Right forelimb (tissue), 1 donor: ENCODE measurements at places on chromosomes 5 and 9.

- DNase-seq, result no peak
Observed at GRCh38 chr5:180215783-180216630, 7.0 kb upstream of the RASGEF1C start.

GRCh38 chr9:128419061-128419925, 1.4 kb upstream of the CERCAM start:
- no peak for DNase-seq

GRCh38 chr9:79567671-79568098, 4.1 kb upstream of the TLE4 start:
- no peak for DNase-seq

- no peak for DNase-seq
Observed at GRCh38 chr5:142831009-142831383, 60.8 kb downstream of the ARHGAP26 start.

DNA sequence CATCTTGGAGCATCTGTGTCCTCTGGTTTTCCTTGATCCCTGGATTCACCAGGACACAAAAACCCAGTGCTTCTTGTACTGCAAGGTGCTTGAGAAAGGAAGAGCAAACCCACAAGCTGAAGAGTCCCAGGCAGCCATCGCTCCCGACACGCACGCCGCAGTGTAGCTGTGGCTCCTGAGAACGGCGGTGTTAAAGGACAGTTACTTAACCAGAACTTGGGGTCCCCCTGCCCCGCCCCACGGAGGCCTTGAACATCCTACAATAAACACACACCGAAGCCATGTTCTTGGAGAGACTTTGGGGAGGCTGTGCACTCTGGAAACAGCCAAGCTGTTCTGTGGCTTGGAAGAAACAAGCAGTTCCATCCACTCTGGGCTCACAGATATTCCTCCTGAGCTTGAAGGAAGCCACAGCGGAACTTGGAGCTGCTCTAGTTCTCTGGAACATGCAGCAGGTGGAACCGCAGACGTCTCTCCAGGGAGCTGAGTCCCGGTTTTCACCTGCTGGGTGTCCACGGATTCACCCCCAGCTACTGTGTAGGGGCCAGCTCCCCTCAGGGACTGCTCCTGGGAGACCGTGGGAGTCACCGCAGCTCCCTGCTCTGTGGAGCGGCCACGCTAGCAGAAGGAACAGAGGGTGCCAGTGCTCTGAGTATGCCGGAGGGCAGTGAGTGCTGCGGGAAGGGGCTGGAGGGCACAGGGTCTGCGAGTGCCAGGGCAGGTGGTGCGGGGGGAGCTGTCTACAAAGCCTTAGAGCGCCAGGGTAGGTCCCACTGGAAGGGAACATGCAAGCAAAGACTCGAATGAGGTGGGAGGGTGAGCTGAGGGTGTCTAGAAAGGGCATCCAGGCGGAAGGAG, 107.3 kb downstream of the ADAMTS2 start:
- DNase-seq, result peak; percentile 21

DNA sequence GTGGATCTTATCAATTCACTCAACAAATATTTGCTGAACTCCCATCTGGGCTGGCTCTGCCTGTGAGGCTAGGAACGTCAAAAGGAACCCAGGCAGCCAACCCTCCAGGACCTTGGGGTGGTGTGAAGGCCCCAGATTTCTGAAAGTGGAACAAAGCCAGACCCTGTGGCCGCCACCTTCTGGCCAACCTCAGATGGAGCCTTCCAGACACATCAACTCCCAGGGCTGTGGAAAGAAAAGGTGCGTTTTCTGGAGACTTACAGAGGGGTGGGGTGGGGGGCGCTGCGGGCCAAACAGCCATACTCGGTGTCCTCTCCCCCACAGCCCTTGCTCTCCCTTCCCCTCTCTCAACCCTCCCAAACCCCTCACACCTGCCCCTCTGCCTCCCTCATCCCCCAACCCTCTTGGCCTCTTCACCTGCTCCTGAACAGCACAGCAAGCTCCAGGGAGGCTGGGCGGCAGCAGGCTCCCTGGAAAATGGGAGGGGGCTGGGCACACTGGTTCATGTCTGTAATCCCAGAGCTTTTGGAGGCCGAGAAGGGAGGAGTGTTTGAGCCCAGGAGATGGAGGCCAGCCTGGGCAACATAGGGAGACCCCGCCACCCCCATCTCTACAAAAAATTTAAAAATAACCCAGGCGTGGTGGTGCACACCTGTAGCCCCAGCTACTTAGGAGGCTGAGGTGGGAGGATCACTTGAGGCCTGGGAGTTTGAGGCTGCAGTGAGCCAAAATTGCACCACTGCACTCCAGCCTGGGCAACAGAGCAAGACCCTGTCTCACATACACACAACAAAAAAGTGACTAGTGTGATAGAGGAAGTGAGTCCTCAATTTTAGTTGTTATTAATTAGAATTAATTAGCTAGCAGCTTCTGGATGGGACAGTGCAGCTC, 45.0 kb upstream of the PRRC2B start:
- DNase-seq, result no peak

GRCh38 chr5:123207081-123207537, 118.1 kb downstream of the PRDM6 start:
- DNase-seq, result no peak

DNA sequence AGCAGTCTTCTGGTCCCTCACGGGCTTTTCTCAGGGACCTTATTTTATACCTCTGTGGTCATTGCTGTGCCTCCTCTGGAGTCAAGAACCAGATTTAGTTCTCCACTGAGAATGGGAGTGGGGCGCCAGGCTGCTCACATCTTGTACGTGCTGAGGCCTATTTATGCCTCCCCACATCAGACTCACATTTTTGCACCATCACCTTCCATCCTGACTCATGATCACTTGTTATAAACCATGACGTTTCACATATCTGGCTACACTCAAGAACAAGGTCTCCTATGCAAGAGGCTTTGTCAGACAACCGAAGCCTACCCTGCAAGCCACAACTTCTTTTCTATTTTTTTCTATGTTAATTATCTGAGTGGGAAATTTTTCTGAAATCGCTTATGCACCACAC, 10.7 kb downstream of the PRUNE2 start:
- DNase-seq, result no peak

GRCh38 chr5:35826554-35826953, 30.1 kb upstream of the IL7R start:
- no peak for DNase-seq
